NCI-H446 treated with DMSO at 0.1 percent for 48 hours (cell line): ENCODE measurements at places on chromosomes 5 and 9.

- peak; percentile 52 for DNase-seq
Observed at GRCh38 chr9:99154356-99154755, 49.4 kb downstream of the TGFBR1 start.

- no peak for DNase-seq
Observed at GRCh38 chr5:150223474-150223873, 33.6 kb downstream of the SLC6A7 start.

DNA sequence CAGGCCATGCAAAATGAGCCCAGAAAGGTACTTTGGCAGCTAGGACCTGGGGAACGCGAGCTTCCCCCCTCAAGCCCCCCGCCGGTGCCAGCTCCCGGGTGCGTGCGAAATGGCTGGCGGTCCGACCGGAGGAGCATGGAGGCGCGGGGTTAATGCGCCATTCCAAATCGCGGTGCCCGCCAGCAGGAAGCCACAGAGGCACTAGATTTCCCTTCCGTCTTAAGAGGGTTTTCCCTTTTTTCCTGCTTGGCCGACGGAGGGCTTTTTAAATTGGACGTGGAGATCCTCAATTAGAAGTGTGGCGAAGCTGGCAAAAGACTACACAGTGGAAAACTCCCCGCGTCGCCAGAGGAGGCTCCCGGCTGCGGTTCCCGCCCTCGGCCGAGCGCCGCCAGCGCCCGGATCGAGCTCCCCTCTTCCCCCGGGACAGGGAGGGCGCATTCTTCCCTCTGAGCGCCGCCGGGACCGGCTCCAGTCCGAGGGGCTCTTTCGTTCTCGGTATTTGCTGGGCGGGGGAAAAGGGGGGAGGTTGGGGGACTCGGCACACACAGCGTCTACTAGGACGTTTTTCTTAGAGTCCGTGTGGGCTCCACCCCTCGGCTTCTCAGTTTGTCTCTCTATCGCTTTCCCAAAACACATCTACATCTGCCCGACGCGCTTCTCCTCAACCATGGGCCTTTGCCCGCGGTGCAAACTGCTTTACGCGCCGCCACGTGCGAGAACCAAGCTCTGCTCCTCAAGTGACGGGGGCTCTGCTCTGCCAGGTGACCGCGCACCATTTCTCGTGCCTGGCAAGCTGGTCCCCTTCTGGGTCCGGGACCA is 3.0 kb downstream of the GDNF start:
- DNase-seq, result peak; percentile 51

DNA sequence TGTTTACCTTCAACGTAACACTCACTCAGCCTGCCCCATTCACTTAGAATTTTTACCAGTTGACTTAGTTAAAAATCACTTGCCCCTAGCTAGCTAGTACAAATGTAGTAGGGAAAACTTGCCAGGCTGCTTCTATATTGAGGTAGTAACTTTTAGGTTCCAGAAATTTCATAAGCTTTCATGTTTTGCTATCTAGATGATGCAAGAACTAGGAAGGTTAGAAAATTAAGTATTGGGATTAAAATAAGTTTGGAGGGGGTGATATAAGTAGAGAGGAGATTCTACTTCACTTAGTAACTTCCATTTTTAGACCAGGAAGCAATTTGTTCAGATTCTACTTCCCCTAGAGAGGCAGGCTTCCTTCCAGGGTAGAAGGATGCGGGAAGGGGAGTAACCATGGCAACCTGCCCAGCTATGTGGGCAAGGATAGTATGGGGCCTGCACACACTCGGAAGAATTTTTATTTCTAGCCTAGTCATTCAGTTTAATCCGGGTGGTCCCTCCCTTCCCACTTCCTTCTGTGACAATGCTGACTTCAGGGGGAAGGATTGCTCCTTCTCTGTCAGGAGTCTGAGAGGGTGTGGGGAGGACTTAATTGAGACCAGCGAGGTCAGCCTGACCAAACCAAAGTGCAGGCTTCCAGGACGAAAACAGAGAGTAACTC is 4.2 kb downstream of the DAB2 start:
- DNase-seq, result no peak

DNA sequence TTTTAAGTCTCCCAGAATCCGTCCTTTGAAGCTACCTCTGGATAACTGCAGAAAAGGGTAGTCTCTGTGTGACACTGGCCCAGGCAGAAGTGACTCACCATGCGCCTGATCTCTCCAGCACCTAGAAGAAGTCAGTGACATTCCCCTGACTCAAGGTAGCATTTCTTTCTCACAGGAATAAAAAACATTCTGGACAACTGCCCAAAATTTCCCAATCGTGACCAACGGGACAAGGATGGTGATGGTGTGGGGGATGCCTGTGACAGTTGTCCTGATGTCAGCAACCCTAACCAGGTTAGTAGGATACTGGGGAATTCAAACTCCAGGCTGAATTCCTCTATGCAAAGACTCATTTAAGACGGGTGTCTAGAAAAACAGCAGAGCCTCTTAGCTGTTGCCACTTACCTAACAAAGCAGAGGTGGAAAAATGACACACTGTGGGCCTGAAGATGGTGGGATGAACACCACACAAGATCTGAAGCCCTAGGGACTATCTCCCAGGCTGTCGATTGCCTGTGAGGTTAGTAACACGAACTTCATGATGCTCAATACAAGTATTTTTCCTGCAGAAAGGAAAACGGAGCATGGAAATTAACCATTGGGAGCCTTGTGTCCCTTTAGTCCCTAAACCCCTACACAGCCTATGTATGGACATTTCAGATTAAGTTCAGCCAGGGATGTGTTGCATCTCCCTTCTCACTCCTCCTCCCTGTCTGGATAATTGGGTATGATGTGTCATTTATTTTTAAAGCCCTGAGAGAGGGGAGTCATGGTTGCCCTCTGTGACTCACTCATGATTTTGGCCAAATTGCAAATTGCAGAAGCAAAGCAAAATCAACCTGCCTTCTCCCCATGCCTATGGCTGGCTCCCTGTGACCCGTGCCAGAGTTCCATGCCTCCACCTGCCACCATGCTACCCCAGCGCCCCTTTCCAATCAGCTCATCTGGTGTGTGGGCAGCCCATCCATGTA is 37.2 kb downstream of the THBS4 start:
- no peak for DNase-seq

- no peak for DNase-seq
Observed at GRCh38 chr9:124426361-124426760, 11.1 kb upstream of the PSMB7 start.

- no peak for DNase-seq
Observed at GRCh38 chr5:98050583-98050982, 722.9 kb upstream of the RGMB start.

DNA sequence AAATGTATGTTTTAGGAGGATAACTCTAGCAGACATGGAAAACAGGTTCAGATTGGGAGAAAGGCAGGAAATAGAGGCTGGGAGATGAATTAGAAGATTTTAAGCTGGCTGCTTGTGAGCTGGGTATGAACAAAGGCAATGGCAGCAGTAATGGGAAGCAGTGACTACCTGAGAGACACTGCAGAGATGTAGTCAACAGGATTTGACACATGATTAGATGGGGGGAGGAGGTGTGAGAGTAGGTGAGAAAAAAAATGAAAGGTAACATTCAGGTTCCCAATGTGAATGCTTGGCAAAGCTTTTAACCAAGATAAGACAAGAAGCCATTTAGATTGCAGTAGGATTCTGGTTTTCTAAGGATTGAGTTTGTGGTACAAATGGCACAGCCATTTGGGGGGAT is 22.8 kb upstream of the IFNE start:
- DNase-seq, result no peak

GRCh38 chr9:77011973-77012821 is 7.3 kb upstream of the FOXB2 start:
- DNase-seq, result no peak

- no peak for DNase-seq
Observed at GRCh38 chr9:107471552-107471951, 18.0 kb downstream of the KLF4 start.

GRCh38 chr5:18744441-18744840 is 1110.2 kb downstream of the TAF11L14 start:
- no peak for DNase-seq

DNA sequence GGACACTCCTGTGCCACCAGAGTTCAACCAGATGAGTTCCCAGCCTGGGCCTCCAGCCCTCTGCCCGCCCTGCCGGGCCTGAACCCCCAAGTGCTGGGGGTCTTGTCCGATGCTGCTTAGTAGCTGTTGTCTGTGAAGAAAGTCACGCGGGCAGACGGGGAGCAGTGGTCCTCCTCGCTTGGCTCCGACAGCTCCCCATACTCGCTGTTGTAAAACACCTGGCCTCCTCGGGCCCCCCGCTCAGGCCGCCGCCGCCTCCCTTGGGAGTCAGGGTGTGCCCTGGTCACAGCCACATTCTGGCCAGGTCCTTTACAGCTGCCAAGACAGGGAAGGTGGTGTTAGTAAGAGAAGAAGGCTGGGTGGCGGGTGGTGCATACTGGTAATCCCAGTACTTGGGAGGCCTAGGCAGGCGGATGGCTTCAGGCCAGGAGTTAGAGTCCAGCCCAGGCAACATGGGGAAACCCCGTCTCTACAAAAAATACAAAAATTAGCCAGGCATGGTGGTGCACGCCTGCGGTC is 11.8 kb upstream of the SCGB3A1 start:
- no peak for DNase-seq

GRCh38 chr5:172089298-172090117 is 83.1 kb upstream of the FBXW11 start:
- no peak for DNase-seq

DNA sequence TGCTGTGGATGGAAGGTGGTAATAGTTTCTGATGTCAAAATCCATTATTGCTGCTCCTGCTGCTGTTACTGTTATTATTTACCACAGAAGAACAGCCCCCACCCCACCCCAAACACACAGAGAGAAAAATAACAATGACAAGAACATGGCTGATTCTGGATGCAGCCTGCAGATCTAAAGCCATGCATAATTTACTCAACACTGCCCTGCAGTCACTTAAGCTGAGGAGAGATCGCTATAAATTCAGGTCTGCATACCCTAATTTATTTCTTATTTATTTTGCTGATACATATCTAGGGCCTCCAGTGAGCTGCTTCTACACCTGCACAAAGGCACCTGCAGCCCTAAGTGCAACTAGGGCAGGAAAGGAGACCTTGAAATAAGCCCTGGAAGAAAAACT is 132.0 kb downstream of the TRIM32 start:
- no peak for DNase-seq

DNA sequence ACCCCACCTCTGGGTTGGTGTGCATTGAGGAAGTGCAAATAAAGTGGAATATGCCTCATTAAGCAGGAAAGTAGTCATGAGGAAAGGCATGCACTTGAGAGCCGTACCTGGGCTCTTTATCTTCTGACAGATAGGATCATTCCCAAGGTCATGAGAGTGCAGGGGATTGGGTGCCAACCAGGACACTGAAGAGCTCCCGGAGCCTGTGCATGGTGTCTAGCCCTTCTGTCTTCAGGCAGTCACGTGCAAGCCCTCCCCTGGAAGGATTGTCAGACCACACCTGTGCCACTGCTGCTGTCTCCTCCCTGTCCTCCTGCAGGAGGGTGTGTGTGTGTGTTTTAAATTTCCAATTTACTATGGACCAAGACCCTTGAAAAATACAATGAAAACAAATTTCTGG is 69.6 kb downstream of the PDE8B start:
- no peak for DNase-seq

GRCh38 chr5:169581580-169582227 is 1.9 kb upstream of the SPDL1 start:
- peak; percentile 37 for DNase-seq

DNA sequence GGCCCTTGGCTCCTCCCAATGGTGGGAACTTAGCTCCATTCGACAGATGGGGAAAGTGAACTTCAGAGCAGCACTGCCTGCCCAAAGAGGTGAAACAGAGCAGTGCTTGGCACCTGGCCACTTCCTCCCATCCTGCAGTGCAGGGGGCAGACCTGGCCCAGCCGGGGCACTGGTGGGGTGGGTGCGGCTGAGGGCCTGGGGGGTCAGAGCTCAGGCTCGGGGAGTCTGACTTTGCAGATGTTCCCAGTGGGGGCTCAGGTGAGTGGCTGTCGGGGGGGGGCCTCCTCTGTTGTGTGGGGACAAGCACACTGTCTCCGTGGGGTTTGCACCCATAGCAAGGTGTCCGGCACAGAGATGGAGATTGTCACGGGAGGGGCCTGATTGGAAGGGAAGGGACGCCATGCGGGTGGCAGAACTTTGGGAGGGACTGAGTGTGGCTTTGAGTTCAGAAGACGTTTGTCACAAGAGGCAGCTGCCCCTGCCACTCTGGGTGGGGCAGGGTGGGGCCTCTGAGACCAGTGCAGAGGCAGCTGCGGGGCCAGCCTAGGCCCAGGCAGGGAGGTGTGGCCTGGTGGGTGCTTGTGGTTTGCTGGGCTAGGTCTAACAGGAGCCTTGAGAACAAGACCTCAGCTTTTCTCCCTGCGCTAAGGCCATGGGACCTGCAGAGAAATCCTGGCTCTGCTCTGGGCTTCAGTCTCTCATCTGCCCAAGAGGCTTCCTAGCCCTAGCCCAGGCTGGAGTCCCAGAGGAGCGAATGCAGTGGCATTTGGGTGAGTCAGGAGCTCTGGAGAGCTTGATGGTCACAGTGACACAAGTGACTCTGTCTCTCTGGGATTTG is 2.5 kb downstream of the MYMK start:
- DNase-seq, result no peak

DNA sequence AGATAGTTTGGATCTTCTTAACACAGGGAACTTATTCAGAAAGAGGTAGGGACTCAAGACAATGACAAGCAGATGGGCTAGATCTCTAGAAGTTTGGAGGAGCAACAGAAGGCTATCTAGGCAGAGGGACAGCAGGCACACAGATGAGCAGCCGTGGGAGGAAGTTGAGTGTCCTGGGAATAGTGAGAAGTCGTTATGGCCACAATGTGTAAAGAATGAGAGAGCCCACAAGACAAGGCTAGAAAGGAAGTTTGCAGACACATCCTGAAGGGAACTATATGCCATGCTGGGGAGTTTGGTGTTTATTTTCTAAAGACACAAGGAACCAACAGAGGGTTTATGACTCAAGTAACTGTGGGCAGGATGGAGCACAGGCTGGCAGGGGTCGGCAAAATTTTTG is 160.6 kb downstream of the PALM2AKAP2 start:
- DNase-seq, result no peak

DNA sequence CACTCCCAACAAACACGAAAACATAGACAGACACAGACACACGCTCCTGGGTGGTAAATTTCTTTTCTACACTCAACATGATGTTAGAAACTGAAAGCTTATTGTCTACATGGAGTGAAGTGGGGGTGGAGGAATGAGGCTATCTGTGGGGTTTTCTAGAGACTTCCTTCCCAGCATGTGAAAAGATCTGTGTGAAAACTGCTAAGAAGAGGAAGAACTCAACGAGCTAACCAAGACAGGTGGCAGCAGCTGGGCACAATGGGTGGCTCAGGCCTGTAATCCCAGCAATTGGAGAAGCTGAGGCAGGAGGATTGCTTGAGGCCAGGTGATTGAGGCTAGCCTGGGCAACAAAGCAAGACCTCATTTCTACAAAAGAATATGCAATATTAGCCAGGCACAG is 7.6 kb downstream of the FYB1 start:
- DNase-seq, result no peak

DNA sequence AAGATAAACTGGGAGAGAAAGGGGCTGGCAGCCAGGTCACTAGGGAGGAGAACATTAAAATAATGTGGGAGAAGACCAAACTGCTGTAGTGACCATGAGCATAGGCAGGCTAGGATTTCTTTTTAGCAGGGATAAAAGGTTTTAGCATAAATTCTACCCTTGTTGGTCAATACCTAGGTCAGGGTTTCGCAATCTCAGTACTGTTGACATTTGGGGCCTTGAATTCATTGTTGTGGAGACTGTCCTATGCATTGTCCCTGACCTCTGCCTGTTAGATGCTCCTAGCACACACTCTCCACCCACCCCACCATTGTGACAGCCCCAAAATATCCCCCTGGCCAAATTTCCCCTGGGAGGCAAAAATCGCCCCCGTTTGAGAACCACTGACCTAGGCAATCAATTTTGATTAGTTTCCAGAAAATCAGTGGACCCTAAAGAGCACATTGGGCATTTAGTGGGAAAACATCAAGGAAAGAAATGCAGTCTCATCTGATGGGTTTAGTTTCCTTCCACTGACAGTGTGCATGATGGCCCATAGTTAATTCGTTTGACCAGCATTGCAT is 181.4 kb downstream of the NTRK2 start:
- DNase-seq, result no peak
